Activated naive CD4-positive, alpha-beta T cell treated with anti-CD3 and anti-CD28 coated beads, Interleukin-2, amount 50 U/mL, for 16 hours (primary cell): ENCODE measurements at places on chromosomes 11 and 22.

GRCh38 chr22:36220451-36220921, 18.8 kb downstream of the APOL2 start:
- DNase-seq = no peak

GRCh38 chr22:30196880-30197336, 49.7 kb downstream of the LIF start:
- no peak for DNase-seq

GRCh38 chr22:30876915-30877553, 91.5 kb downstream of the MORC2 start:
- no peak for DNase-seq

- no peak for DNase-seq
Measured at GRCh38 chr11:12998336-12998735, 10.8 kb upstream of the RASSF10 start.

- DNase-seq = no peak
Measured at GRCh38 chr22:49457946-49458707, 369.5 kb downstream of the BRD1 start.

GRCh38 chr11:18790883-18791206, 753 bp downstream of the PTPN5 start:
- no peak for DNase-seq

DNA sequence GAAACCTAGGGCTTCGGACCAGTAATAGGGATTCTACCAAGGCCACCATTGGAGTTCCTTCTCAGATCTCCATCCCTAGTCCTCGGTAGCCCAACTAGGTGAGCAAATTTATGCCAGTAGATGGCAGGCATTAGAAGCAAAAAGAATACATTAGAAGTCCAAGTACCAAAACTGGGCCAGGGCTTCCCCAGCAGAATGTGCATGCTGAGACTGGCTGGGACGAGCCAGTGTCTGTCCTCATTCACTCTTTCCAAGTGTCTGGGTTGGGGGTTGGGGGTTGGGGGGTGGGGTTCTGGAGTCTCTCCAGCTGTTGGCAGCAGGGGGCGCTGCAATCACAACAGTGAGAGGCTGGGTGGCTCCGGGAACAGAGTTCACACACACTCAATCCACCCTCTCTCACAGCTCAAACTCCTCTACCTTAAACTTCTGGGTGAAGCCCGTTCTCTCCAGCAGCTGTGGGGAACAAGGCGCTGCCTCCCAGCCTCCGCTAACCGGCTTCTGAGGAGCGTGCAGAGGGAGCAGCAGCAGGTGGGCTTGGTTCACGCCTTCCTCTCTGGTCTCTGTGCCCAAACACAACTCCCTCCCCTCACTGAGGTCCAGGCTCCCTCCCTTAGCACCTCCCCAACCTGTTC, 57.5 kb downstream of the BTG4 start:
- peak; percentile 51 for DNase-seq

- DNase-seq = no peak
Measured at GRCh38 chr11:60935676-60936442, 11.6 kb downstream of the TMEM132A start.

- no peak for DNase-seq
Measured at GRCh38 chr11:27085605-27086004, 45.0 kb downstream of the BBOX1 start.

DNA sequence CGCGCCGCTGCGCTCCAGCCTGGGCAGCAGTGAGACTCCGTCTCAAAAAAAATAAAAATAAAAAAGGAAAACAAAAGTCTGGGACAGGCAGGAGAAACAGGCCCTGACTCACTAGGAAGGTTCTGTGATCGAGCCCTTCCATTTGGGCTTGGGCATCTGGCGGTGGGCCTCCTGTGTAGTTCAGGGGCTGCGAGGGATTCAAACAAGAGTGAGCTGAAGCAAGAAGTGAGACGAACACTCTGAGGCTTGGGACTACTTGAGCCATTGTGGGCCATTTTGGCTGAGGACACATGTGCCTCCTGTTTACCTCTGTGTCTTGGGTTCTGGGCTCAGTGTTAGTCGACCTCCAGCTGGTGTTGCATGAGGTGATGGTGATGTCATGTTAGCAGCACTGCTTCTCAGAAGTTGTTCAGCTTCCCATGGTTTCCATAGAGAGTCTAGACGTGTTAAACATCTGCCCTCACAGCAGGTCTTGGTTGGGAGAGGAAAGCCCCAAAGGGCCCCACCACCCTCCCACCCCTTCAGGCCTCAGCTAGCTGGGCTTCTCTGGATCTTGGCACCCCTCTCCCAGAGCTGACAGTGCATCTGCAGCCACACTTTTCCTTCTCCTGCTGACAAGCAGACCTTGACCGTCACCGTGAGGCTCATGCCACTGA, 57.8 kb downstream of the MED15 start:
- no peak for DNase-seq

GRCh38 chr22:40758390-40758789, 60.8 kb downstream of the SLC25A17 start:
- DNase-seq = no peak

DNA sequence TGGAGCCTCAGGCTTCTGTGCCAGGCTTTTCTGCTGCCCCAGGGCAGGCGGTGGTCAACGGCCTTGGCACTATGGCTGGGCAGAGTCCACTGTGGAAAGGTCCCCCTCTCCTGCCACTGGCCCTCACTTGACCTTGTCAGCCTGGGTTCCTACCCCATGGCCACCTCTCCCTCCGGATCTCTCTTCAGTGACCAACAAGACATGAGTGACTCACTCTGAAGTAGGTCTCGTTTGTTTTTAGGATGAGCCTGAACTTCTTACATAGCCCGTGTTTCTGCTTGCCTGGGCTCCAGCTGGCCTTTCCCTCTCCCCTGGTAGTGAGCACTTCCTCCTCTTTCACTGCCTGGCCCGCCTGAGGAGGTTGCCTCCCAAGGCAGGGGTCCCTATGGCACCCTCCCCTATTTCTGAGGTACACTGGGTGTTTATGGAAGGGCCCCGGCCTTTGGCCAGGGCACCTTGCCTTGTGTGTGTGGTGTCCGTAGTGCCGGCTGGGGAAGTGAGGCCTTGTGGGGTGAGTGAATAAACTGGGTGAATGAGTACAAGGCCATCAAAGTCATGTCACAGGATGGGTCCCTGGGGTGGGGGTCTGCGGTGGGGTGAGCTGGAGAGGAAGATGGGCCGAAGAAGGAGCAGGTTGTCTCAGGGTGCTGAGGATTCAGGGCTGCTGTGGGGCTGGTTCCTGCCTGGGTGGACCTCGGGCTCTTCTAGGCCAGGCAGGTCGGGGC, 5.0 kb downstream of the SHANK3 start:
- no peak for DNase-seq

- no peak for DNase-seq
Measured at GRCh38 chr11:13343067-13343466, 65.5 kb downstream of the BMAL1 start.

DNA sequence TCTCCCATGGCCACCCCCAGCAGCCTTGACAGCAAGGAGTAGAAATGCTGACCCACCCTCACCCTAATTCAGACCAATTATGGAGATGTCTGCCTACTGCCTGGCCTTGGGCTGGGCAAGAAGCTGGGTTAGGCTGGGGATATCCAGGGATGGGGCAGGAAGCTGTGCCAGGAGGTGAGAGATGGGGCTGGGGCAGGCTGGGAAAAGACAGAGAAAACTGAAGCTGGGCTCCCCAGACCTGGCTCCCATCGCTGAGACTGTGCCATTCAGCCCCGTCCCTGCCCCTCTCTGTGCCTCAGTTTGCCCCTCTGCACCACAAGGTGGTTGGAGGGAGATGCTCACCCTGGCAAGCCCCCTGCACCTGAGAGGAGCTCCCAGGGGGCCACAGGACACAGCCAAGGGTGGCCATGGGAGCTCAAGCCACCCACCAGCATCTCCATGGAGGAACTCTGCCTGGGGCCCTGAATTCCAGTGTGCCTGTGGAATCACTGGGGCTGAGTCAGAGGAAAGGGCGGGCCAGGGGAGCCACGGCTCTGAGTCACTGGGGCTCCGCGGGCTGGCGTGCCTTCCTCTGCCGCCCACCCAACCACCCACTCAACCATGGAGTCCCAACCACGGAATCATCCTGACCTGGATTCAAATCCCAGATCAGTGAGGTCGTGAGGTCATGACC, 6.0 kb upstream of the CARD10 start:
- DNase-seq = no peak

GRCh38 chr11:1060852-1061616, 13.6 kb upstream of the MUC2 start:
- no peak for DNase-seq

- no peak for DNase-seq
Measured at GRCh38 chr11:61279934-61280659, 15.0 kb downstream of the VWCE start.

DNA sequence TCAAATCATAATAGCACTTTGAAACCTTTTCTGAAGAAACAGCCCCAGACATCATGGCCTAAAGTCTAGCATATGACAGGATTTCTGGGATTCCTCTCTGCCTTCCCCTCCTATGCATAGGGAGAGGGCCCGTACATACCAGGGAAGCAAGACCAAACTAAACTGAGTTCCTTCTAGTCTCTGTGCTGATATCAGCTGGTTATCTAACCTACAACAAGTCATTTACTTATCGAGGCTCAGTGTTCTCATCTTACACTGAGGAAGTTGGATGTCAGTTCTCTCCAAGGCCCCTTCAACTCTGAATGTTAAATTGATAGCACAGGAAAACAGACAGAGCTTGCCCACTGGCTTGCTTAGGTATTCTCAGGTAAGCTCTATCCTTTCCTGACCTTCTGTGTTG, 17.0 kb upstream of the GRIK4 start:
- DNase-seq = no peak

DNA sequence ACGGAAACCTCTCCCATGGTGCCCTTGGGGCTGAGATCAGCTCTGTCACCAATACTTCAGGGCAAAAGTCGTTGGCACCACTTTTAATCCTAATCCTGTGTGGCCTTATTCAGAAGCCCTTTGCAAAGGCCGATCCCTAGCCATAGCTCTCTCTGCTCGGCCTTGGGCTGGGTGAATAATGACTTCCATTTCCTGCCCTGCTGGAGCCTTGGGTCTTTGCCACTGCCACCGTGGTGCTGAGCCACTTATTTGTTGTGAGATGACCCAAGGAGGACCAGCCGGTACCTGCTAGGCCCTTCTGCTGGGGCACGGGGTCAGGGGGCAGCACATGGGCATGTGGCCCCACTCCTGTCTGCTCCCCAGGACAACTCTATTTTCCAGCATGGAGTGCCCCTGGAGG, 188.2 kb downstream of the ST3GAL4 start:
- no peak for DNase-seq

DNA sequence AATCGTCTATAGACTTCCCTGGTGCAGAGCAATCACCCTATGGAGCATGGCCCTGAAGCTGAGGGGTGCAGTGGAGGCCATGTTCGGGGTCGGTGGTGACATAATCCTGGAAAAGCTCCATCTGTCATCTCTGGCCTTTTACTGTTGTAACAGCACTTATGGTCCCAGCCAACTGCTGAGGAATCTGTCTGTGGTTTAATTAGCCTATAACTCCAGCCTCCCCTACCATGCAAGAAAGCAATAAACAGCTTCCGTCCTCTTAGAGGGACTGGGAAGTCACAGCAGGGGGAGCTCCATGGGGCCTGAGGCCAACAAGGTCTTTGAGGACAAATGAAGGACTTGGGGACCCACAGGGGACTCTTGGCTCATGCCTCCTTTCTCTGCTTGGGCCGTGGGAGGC, 159.1 kb upstream of the NECTIN1 start:
- no peak for DNase-seq

DNA sequence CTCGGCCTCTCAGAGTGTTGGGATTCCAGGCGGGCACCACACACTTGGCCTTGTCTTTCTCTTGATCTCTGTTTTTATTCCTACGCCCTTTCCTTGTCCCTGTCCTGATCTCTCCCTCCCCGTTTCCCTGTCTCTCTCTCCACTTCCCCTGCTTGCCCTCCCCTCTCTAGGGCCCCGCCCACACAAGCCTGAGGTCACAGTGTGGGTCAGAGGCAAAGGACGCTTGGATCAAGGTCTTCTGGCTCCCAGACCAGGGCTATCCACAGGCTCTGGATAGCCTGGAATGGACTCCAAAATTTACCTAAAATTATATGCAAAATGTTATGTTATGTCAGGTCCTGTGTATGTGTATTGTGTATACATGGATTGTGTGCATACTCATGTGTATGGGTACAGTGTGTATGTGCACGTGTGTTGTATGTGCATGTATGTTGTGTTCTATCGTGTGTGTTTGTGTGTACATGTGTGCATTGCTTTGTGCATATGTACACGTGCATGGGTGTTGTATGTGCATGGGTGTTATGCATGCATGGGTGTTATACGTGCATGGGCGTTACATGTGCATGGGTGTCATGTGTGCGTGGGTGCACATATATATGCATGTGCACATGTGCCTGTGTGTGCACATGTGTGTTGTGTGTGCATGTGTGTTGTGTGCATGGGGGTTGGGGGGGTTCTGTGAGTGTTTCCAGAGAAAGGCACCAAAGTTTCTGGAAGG, 38.3 kb downstream of the TP53I11 start:
- DNase-seq = no peak

DNA sequence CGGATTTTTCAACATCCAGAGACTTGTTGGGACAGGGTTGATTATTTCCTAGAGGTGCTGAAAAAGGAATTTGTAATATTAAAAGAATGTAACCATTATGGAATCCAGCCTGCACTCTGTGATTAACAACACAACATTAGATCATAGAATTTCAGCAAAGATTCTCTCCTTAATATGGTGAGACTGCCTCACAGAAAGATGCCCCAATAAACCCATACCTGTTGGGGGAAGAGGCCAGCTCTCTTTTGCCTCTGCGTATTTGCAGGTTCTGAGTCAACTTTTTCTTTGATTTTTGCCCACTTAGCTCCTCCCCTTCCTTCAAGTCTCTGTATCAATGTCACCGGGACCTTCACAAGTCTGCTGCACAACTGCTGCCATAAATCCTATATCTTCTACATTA, 12.4 kb upstream of the MTMR3 start:
- no peak for DNase-seq

GRCh38 chr22:33112580-33112979, 54.4 kb upstream of the SYN3 start:
- DNase-seq = no peak

GRCh38 chr11:120168960-120169681, 31.2 kb upstream of the TRIM29 start:
- DNase-seq = peak; percentile 67

DNA sequence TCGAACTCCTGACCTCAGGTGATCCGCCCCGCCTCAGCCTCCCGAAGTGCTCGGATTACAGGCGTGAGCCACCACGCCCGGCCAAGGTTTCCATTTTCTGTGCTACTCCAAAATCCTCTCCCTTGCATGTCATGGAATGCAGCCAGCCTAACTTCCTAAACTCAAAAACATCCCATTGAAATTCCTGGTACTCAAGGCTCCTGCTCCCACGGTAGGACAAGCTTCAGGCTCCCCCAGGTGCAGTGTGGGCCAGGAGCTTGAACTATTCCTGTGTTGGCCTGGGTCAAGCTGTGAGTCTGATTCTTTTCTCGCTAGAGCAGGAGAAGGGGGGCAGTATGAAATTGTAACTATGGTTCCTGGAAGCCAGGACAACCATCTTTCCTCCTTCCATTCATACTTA, 97.1 kb downstream of the RPL27A start:
- no peak for DNase-seq
